DMS 273 treated with DMSO at 0.1 percent for 48 hours (cell line): ENCODE measurements at places on chromosomes 4 and X.

DNA sequence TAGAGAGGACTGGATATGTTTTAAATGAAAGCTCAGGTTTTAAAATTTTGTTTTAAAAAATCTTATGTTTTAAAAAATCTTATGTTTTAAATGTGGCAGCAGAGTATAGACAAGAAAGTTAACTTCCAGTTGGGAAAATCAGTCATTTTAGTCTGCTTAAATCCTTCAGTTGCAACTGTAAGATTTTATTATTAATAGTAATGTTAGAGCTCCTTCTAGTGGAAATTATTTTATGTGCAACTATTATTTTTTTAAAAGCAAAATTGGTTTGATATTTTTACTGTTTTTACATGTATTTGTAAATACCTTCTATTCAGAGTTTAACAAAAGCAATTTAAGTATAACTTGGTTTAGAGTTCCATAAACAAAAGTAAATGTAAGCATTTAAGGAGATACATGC lies 8.5 kb upstream of the NUDT6 start:
- DNase-seq: no peak

DNA sequence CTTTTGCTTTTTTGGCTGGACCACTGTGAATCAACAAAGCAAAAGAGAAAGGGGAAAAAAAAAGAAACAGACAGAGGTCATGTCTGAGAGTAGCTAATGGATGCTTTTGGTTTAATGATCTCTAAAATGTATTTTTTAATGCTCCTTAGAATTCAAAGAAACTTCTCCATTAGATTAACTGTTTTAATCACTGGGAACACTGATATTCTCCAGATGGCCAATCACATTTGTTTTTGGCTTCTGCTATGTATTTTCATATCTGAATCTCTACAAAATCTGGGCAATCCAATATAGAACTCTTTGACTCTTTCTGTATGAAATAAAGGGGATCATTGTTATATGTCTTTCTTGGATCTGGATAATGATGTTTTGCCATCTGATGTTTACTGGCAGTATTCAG lies 278.2 kb downstream of the ADGRL3 start:
- no peak for DNase-seq

GRCh38 chr4:95528388-95528948 lies 20.3 kb downstream of the UNC5C start:
- DNase-seq: no peak

DNA sequence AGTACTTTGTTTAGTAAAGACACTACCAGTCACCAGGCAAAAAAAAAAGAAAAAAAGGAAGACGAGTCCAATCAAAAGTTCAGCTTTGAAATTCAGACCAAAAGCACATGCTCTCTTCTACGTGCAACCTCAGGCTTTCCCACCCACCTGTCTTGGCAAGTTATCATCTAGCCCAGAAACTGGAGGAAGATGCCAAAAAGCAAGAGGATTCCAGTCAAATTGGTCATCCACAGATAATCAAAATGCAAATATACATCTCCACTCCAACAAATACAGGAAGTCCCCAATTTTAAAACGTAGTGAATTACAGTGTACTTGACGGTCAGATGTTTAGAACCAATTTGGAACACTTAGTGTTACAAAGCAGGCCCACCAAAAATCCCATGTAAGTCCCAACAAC lies 96.5 kb downstream of the PALLD start:
- DNase-seq: no peak

DNA sequence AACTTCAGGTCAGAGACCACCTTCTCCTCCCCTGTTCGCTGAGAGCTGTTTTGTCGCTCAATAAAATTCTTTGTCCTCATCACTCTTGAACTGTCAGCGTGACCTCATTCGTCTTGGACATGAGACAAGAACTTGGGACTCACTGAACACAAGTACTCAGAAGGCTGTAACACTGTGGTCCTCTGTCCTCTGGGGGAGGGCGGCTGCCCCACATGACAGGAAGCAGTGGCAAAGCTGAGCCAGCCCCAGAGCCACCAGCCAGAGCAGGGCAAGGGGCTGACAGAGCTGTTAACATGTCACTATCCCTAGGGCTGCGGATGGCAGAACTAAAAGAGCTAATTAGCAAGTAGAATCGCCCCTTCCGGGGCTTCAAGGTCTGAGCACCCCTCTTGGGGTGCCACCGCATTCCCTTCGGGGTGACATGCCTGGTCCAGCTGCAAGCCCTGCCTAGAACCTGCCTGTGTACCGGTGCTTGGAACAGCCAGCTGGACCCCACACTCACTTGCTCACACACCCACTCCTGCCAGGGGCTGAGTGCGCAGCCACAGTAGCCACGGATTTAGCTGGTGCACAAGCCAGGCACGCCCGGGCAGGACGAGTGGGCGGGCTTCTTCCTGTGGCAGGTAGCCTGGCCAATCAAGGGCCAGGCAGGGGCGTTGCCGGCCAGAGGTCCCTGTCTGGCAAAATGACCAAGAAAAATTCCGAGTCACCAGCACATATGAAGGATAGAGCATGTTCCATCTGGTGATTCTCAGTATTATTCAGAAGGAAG lies 648.6 kb upstream of the AGA start:
- DNase-seq: no peak

DNA sequence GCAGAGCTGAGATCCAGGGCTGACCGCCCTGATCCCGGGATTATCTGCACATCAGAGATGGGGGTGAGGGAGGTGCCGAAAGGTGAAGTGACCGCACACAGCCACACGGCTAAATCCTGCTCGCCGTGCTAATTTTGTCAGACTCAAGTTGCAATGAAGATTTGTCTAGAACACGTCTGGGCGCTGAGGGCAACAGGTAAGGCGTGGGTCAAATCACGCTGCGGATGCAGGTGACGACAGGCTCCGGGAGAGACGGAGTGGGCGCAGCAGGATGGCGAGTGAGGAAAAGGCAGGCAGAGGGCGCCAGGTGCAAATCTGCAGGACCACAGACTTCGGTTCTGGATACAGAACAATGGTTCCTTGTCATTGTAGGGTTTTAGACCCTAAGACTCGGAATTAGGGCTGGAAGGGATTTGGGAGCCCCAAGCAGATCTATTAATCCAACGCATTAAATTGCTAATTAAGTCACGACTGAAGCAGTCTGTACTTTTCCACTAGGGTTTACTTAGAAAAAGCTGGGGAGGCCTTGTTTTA lies 1.9 kb upstream of the TBC1D14 start:
- no peak for DNase-seq

DNA sequence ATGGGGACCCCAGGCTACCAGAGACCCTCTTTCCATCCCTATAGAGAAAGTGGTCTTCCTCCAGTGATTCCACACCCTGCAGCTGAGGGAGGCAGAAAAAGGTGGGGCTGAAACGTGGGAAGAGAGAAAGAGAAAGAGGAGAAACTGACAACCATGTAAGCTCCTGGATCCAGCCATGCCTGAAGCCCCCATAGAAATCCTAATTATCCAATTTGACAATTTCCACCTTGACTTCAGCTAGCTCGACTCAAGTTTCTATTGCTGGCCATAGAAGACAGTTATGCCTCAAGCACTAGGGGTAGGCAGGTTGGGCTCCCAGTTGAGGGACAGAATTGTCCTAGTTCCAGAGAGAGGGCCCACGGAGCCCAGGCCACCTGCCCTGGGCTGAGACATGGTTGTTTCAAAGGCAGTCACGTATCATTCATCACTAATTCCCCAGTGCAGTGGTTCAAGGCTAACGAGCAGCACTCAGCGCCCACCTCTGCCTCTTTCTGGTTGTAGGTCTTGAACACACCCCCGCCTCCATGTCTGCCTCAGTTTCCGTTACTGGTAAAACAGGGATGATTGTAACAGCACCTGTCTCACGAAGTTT lies 39.8 kb upstream of the ASMTL start:
- no peak for DNase-seq

- DNase-seq: no peak
These were observed 23.2 kb upstream of the PTTG2 start for GRCh38 chr4:37936889-37937498.

- DNase-seq: no peak
These were observed 56.0 kb downstream of the PDLIM5 start for GRCh38 chr4:94507708-94508107.

DNA sequence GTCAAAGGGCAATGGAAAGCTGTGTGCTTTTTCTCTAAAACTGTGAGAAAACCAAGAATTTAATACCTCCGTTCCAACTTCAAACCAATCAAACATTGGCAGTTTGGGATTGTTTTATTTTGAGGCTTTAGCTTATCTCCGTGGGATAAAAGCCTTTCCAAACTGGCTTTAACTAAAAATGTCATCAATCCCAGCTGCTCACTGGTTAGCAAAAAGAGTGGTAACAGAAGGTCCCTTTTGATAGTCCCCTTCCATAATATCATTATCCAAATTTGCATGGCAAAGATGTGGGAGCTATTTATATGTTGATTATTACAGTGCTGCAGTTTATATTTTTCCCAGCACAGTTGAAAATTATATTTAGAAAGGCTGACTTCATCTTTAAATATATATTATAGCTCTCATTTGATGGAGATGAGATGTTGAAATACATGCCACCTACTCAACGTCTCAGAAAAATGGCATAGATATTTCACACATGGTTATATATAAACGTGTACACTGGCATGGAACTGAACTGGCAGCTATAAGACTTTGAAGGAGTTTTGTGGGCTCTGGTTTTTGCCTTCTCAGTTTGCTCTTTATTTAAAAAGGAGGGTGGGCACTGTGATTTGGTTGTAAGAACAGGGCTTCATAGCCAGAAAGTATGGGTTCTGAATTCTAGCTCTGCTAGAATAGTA lies 707.1 kb upstream of the SLIT2 start:
- DNase-seq: no peak

DNA sequence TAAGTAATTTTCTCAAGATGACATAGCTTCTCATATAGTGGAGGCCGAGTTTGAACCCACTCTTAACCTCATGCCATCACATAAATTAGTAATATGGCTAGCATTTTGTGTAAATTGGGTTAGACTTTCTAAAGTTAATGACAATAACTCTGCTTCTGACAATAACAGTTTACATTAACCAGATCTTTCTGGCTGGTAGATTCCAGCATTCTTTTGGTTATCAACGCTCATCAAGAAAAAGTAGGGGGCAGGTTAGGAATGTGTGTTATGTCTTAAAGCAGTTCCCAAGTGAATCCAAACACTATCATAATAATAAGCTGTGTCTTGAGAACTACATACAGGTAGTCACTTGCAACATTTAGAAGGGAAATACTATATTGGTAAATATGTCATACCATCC lies 162.5 kb downstream of the PRDM5 start:
- DNase-seq: no peak

DNA sequence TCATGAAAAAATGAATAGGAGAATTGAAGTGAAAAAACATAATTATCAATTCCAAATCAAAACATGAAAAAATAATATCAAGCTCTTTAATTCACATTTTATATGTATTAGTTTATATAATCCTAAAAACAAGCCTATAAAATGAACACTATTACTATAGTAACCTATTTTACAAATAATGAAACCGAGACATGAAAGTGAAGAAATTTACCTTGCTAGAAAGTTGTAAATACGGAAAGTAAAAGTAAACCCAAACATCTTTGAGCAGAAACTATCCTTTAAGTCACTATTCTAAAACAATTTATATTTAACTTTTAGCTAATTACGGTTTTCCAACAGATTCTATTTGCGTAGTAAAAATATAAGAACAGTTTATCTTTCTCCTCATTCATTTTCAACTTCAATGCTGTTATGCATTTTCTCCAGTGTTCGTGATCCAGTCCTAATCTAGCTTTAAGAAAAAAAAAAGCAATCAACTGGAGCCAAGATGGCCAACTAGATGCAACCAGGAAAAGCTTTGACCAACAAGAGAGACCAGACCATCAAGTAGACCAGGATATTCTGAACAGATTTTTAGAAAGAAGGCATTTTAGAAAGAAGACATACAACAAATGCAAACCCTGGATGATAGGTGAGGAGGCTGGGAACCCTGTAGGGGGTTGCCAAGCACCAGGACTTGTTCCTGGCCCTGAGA lies 67.0 kb downstream of the DDX53 start:
- no peak for DNase-seq

- no peak for DNase-seq
These were observed 371.1 kb upstream of the NDST4 start for GRCh38 chr4:115484479-115484878.

- no peak for DNase-seq
These were observed 318.9 kb downstream of the PTTG2 start for GRCh38 chr4:38279077-38279476.

DNA sequence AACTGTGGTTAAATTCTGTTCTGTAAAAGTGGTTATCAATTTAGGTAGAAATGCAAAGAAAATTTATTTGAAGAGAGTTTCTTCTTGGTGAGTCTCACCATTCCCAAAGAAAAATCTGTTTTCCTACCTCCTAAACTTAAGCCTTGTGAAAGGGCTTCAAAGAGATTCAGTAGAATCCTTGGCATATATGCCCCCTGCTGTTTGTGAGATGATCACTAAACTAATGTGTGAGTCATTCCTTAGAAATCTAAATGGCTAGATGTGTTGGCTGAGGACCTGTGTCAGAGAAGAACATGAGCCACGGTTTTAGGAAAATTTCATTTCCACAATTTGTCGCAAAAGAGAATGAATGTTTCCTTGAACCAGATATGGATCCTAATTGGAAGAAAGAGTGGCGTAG lies 260.9 kb downstream of the SLC7A11 start:
- no peak for DNase-seq

DNA sequence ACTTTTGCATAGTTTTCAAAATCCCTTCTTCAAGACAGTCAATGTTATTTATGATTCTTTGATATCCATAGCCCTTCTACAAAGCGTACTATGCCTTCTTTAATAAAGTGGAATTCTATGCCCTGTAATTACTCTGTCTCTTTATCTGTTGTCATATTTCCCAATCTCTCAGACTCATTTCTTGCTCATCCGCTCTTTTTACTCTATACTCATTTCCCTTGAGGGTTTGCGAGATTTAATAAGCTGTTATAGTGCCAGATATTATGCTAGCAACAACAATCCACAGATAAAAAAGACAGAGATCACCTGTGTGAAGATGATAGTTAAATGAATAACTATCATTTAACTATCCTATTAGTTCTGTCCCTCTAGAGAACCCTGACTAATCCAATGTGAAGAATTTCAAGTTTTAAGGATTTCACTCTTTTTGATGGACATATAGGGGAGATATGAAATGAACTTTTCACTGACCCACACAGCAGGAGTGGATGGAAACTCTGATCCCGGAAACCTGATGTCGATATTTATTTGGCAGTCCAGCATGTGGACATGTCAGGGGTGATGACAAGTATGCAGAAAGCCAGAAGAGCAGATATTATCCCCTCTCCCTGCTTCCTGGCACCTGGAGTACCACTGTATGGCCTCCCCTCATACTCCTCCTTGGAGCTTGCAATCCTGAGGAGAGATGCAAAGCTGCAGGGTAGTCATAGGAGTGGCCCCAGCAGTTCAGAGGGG lies 49.7 kb downstream of the TMEM156 start:
- no peak for DNase-seq

- no peak for DNase-seq
These were observed 57.9 kb downstream of the PASD1 start for GRCh38 chrX:151621422-151621821.

DNA sequence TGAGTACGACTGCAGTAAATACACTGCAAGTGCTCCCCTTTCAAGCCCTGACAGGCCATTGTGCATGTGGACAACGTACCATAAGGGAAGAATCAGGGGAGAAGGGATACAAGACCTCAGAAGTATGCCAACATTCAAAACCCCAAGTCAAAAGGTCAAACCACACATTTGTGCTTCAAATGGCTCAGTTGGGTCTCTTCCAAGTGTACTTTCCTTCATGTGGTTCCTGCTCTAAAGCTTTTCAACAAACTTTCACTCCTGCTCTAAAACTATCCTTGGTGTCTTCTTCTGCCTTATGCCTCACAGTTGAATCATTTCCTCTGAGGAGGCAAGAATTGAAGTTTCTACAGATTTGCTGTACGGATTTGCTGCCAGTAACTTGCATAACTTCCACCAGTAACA lies 305.7 kb upstream of the SLIT2 start:
- no peak for DNase-seq

GRCh38 chrX:114712466-114712865 lies 128.6 kb downstream of the HTR2C start:
- no peak for DNase-seq
